NCI-H460 (cell line): ENCODE measurements at places on chromosomes 1 and 21.

DNA sequence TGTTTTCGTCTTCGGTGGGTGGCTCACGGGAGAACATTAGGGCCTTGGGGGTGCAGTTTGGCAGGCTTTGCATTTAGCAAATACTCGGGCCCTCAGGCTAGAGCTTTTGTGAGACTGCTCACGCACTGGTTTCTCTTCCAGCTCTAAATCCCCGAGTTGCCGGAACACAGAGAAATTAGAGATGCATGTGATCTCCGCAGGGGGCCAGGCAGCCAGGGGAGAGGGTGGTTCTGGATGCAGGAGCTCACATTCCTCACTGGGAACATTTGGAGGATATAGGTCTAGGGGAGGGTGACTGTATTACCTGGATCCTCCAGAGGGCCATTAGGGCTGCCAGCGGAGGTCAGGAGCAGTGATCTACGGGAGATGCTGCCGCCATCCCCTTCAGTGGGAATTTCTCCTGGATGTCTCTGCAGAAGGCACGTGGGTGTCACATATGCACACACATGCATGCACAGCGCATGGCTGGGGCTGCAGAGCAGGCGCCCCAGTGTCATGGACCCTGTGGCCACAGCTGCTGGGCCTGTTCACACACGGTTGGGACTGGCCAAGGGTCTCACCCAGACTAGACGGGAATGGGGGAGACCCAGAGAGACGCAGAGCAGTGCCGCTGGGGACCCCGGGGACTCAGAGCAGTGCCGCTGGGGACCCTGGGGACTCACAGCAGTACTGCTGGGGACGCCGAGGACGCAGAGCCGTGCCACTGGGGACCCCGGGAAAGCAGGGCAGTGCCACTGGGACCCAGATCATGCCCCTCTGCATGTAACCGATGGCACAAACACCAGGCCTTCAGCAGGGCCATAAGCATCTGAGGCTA is 258.7 kb downstream of the CAMTA1 start:
- DNase-seq: no peak

DNA sequence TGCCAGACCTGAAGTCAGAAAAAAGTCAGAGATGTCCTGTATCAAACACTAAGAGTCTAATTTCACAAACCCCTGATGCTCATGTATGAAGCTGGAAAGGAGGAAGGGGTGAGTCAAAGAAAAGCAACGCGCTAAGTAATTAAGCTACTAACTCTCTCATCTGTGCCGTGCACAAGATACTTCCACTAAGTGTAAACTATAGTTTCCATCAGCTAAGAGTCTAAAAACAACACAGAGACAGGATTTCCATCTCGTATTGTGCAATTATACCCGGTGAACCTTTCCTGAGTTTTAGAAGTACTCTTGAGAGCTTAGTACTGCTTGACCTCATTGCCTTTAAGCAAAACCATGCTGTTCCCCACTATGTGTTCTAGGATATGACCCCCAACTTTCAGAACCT is 19.0 kb downstream of the DNALI1 start:
- no peak for DNase-seq

DNA sequence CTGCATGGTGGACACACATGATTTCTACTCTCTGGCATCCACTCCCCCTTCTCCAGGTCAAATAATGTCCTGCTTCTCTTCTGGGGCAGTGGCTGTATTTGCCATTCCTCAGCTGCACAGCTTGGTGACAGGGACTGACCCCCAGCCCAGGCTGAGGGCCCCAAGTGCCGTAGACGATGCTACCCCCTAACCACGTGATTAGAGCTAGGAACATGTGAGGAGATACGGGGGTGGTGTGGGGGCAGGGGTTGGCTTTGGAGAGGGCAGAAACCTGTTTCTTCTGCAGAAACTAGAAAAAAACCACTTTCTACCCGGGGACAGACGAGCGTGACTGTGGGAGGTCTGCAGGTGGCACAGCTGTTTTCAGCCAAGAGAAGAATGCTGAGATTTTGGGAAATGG is 192.4 kb downstream of the SIPA1L2 start:
- no peak for DNase-seq

DNA sequence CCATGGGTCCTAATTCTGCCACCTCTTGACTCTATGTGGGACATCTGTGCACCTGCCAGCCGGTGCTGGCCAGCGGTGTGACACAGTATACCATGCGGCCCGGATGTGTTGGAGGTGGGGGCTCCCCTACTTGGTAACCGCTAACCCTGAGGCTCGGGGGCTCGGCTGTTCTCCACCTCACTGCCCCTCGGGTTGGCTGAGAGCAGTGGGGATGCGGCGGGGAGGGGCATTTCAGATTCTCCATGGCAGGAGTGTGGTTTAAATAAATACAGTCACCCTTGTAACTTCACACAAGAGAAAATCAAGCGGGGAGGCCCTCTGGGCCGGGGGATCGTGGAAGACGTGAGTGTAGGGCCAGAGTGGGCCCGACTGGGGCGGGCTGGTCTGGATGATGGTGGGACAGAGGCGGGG is 11.0 kb downstream of the KRTAP10-1 start:
- no peak for DNase-seq
